ENCODE measurements at places on chromosomes 1 and 21.

DNA sequence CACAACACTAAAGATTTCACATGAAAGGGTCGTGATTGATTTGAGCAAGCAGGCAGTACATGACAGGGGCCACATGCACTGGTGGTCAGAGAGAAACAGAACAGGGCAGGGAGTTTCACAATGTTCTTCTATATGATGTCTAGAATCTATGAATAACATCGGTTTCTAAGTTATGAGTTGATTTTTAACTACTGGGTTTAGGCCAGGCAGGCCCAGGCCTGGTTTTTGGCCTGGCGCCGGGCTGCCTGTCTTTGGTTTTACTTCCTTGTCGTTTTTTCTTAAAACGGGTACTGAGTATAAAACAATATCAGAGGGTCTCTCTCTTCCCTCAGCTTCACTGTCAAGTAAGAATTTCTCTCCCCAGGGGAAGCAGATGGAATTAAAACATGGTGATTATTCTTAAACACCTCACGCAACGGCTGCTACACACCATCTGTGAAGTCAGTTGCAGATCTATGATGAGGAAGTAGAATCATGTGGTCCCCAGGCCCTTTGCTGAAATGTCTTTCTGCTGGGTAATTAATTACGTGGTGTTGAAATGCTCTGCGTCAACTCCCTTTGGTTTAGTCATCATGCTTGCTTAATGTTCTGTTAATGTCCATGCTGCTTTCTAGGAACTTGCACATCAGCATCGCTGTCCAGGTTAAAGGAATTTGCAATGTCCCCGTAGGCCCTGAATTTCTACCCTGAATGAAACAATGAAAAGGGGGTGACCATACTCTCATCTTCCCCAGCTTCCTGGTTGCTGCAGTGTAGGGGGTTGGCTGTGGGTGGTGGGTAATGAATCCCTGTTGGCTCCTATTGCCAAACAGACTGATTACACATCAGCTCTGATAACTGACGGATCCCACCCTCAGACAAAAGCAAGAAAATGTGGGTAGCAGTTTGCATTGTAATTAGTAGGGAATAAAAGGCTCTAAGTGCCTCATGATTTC lies 70.3 kb downstream of the SERINC2 start:
- no peak for DNase-seq

GRCh38 chr1:53470155-53470554 lies 11.0 kb downstream of the DMRTB1 start:
- DNase-seq: no peak

DNA sequence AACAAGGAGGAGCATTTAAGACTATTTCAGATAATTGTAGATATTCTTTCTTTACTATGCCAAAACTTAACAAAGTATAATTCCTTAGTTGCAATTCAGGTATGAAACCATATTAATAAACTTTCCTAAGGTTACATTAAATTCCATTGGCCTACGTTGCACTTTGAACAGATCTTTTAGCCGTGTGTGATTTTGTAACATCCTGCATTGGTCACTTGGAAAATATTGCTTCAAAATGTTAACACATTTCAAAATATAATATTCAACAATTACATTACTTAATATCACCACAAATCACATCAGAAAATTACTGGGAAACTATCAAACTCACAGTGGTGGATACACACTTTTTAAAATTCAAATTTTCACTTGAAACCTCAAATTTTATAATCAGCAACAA lies 20.2 kb downstream of the ETS2 start:
- no peak for DNase-seq

- DNase-seq: peak; percentile 24
These were observed 294.2 kb downstream of the KIF26B start for GRCh38 chr1:245448975-245449431.

- DNase-seq: no peak
These were observed 805.9 kb upstream of the ADAMTS5 start for GRCh38 chr21:27772816-27773215.

- DNase-seq: no peak
These were observed 188.1 kb upstream of the RGS18 start for GRCh38 chr1:191970116-191970515.

DNA sequence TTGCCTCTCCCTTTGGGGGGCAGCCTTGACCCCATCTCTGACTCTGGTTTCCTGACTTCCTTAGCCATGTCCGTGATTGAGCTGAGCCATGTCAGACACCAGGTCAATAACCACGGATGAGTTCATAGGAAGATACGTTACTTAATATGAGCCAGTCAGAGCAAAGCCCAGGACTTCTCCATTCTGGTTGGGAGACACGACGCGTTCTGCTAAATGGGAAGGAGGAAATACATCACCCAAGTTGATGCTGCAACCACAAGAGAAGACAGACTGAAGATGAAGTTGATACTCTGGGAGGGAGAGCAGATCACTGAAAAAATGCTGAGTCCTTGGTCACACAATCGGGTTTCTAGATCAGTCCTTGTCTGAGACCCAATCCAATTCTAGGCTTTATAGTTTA lies 90.9 kb downstream of the MATN1 start:
- no peak for DNase-seq

- DNase-seq: no peak
These were observed 97.7 kb downstream of the ATP5PO start for GRCh38 chr21:33817663-33818451.

DNA sequence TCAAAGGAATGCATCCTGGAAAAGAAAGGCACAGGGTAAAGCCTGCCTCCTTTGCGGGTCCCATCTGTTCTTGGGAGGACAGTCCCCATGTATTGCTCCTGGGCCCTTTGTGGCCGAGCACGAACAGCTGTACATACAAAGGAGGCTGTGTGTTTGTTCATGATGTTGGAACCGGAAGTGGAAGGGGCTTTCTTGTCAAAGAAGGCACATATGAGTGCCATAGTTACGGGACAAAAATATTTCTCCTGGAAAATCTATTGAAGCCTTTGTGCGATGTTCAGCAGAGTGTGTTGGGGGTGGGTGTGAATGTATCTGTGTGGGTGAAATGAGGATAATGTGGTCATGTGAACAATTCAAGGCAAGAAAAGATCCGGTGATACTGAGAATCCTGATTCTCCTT lies 297.6 kb downstream of the DISC1 start:
- DNase-seq: peak; percentile 47

DNA sequence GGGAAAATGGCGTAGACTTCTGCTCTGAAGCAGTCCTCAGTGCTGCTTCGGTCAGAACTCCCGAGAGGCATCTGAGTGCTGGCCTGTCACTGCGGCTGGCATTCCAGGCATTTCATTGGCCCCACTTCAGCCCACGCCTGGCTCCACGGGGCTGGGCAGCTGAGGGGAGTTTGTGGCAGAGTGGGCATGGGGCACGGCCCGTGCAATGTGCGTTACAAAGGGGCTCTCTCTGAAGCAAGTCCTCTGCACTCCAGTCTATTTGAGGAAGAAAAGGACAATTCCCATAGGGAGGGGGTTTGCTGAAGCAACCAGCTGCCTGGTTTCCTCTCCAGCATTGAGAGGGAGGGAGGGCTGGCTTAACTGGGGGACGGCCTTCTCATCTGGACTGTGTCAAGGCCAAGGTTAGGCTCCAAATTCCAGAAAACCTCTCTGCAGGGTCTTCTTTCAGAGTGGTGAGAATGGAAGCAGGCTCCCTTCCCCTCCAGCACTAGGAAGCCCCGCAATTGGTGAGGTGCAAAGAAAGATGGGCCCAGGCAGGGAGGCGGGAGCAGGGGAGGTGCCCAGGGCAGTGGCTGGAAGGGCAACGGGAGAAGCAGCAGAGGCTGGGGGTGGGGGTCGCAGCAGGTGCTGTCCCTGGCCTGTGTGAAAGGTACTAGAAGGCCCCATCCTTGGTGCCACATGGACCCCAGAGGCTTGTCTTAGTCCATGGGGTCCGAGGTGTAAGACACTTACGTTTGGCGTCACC lies 21.1 kb upstream of the GPR157 start:
- no peak for DNase-seq

GRCh38 chr1:1554926-1555915 lies 14.8 kb upstream of the TMEM240 start:
- no peak for DNase-seq

GRCh38 chr1:162835157-162835899 lies 25.6 kb downstream of the CCDC190 start:
- DNase-seq: no peak

DNA sequence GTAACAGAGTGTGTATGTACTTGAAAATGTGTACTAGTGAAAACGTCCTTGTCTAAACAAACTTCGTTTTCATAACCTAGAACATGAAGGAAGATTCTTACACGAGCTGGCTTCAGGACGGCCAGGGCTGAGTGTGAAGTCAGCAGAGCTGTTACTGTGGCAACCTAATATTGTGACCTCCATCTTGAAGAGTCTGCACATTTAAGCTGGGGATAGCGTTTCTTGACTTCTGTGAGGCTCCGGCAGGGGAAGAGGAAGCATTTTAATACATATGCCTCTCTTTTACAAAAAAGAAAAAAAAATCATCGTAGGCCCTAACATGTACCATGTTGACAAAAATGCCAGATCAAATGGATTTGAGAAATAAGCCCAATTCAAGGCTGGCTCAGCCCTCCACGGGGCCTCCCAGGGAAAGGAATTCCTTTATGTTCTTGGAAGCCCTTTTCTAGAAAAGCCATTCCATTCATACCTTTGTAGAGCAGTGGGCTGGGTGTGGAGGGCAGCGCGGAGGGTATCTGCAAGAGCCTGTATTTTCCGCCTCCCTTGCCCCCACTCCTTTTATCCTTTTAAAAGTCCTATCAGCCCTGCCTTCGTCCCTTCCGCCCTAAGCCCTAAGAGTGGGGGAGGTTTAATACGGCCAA lies 51.1 kb downstream of the SIM2 start:
- no peak for DNase-seq

DNA sequence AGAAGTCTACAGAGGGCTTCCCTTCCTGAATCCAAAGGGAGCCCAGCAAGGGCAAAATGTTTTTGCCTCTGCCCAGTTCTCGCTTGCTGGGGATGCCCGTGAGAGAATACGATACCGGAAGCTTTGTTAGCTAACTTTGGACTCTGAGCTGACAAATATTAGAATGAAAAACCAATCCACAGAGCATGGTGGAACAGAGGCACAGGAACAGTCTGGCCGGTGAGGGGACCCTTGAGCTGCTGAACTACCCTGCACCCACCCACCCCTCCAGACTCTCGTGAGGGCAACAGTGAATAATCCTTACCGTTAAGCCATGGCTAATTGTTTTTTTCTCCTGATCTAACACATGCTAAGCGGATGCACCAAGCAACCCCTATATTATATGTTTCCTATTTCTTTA lies 76.3 kb upstream of the AKT3 start:
- no peak for DNase-seq

GRCh38 chr1:8374356-8374755 lies 56.4 kb downstream of the SLC45A1 start:
- DNase-seq: no peak

DNA sequence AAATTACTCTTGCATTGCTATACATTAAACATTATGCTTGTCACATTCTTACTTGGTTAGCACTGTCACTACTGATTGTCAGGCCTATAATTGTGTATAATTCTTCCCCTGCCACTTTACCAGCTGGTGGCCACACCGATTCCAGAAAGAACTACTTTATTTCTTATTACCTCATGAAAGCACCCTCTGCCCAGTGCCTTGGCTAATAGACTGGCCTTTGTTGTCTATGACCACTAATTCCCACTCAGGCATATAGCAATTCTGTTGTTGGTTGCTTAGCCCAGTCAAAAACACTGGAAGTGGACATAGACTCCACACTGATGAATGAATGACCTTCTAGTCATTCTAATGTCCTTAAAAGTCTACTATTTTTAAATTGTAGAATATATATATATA lies 35.6 kb downstream of the MRPL39 start:
- no peak for DNase-seq

GRCh38 chr1:17094664-17095063 lies 24.6 kb downstream of the PADI2 start:
- DNase-seq: no peak

GRCh38 chr1:98659879-98660278 lies 1.6 kb upstream of the SNX7 start:
- DNase-seq: no peak

- no peak for DNase-seq
These were observed 45.0 kb downstream of the STUM start for GRCh38 chr1:226593541-226593940.

DNA sequence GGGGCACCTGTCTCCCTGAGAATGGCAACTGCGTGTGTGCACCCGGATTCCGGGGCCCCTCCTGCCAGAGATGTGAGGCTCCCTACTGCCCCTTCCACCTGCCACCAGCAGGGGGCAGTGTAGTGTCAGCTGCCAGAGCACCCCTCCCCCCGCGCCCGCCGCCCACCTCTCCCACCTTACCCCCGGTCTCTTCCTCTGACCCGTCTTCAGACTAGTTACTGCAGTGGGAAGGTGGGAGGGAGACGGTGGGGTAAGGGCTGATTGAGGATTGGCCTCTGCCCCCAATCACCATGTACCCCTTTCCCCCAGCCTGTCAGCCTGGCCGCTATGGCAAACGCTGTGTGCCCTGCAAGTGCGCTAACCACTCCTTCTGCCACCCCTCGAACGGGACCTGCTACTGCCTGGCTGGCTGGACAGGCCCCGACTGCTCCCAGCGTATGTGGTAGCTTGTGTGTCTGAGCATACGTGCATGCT lies 10.1 kb upstream of the LRRC71 start:
- peak; percentile 33 for DNase-seq

- DNase-seq: no peak
These were observed 8.3 kb downstream of the OTUD7B start for GRCh38 chr1:150002217-150002616.

GRCh38 chr21:46375560-46376230 lies 51.7 kb downstream of the PCNT start:
- no peak for DNase-seq

- DNase-seq: no peak
These were observed 426.7 kb downstream of the KCNT2 start for GRCh38 chr1:196181594-196181878.

- no peak for DNase-seq
These were observed 11.6 kb upstream of the POFUT2 start for GRCh38 chr21:45299026-45299863.

GRCh38 chr1:36161641-36162531 lies 5.9 kb downstream of the MAP7D1 start:
- DNase-seq: no peak

GRCh38 chr1:213931836-213932235 lies 55.9 kb upstream of the PROX1 start:
- DNase-seq: no peak

- no peak for DNase-seq
These were observed at the start of gene TTC39A for GRCh38 chr1:51330331-51331201. TTC39A (minus strand) TSS chr1:51330562; CDS start chr1:51330477, 85 bp downstream.

DNA sequence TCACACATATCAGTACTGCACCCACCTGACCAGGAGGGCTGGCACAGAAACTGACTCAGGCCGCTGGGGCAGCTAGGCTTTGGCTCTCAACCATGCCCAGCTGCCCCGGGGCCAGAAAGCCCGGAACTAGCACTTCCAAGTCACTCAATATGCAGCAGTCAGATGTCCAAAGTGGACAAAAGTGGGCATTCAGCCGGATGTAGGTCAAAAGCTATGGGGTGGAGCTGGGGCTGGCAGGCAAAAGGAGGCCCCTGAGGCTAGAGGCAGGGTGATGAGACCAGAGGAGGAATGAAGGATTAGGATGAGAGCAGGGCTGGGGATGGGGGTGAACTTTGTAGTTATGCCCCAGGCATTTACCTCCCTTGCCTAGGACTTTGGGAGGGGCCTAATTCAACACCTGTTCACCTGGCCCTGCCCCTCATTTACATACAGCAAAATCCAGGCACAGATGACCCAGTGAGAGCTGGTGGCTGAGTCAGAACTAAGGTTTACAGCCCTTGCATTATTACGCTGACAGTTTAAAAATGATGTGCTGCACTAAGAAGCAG lies 30.7 kb upstream of the EDN2 start:
- DNase-seq: no peak

Measured in NCI-H1436 (cell line).